Panc1 (cell line): ENCODE measurements at places on chromosomes 2 and 18.

DNA sequence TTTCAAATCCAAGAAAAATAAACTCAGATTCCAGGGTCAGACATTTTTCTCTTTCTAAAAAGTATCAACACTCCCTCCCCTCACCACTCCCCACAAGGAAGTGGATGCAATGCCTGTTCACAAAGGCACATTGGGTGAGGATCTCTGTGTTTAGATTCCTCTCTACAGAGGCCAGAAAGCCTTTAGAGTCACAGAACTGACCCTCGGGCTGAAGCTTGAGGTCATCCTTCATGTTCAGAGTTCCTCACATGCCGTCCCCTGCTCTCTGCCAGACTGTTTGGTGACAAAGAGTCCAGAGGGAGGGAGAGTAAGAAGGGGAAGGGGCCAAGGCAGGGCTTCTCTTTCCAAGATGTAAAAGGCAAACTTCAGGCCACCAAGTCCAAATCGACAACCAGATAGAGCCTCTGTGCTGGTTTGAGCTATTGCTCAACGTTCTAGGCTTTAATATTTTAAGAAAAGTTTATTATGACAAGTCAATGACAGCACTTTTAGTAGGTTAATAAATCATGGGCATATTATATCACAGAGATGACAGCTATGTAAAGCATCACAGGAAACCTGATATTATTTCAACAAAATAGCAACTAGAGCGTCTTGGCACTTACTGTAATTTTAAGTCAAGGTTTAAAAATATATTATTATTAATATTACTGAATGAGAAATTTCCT lies 269.4 kb downstream of the ETAA1 start:
- DNase-seq, result no peak

GRCh38 chr2:115976916-115977315 lies 1534.5 kb downstream of the DPP10 start:
- no peak for DNase-seq

- DNase-seq, result no peak
These were observed 584 bp downstream of the BOLA3 start for GRCh38 chr2:74146929-74147726.

- no peak for DNase-seq
These were observed at the start of gene CLIP4 for GRCh38 chr2:29114946-29115609. TSS of gene CLIP4 (plus strand) at chr2:29115415. CDS start at chr2:29121389, 5,974 bp downstream.

DNA sequence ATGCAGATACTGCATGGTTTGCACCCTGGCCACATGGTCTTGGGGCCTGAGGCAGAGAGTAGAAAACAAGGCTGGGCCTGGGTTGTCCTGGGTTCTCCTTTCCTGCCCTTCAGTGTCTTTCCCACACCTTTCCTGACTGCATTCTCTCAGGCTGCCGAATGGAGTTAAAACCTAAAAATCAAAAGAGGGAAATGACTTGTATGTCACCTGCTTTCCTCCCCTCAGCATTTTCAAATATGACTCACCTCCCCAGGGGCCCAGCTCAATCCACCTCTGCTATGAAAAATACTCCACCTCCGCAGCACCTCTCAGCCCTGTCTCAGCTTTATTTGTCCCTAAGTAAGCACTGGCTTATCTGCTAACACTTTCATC lies 457.8 kb upstream of the MEX3C start:
- DNase-seq, result no peak

DNA sequence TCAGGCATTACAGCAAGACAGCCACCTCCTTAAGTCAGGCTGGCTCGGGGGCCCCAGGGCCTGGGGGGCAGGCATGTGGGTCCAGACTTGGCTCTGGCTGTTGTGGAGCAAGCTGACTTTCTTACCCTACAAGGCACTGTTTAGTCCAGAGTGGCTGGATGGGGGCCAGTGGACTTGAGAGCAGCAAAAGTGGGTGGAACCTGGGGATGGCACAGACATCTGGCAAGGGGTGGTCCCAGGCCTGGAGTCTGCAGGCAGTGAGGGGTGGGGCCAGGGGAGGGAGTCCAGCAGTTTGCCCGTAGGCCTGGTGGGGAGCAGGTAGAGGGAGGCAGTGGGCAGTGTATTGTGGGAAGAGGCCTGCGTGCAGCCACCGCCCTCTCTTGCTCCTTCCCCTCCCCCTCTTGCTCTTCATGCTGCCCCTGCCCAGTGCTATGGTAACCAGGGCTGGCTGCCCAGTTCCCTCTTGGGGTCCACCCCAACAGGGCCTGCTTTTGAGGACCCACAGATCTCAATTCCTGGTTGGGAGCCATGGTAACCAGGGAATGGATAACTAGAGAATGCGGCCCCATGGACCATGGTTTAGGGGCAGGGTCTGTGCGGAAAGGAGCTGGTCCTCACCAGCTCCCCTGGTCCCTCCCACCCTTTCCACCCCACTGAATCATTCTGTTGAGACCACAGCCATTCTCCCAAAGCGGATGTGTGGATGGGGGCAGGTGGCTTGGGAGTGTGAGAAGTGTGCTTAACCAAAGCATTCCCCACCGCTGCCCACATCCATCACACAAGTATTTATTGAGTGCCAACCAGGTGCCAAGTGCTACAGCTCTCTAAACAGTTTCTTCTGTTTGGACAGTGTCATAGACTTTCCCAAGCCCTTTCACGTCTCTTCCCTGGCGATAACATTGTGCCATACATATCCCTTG lies 19.3 kb downstream of the SPEG start:
- DNase-seq, result no peak

GRCh38 chr2:46364797-46365457 lies 67.7 kb downstream of the EPAS1 start:
- DNase-seq, result peak; percentile 42

GRCh38 chr18:76544511-76545345 lies 49.7 kb upstream of the ZNF516 start:
- DNase-seq, result no peak
